ENCODE measurements at places on chromosomes 2 and 18. TPM values are rescaled to one million over a fixed set of nuclear protein-coding genes. Genes with fewer than 3 reads are reported as not detected.

GRCh38 chr18:69032009-69032408 is 234.1 kb downstream of the CCDC102B start:
- no peaks in the 10 kb centered on the region for H3K4me1 ChIP-seq
- no peak overlapping the region for H3K27ac ChIP-seq
- H3K36me3 ChIP-seq, result no peaks in the 10 kb centered on the region
- DNase-seq, result no peak
- no peak overlapping the region for H3K4me3 ChIP-seq

- DNase-seq, result no peak
- H3K4me3 ChIP-seq, result no peak overlapping the region
These were observed 76.3 kb upstream of the GLS start for GRCh38 chr2:190804182-190804795.

- H3K4me1 ChIP-seq, result peaks cover 9% of the 10 kb centered on the region
- no peaks in the 10 kb centered on the region for H3K36me3 ChIP-seq
- H3K4me3 ChIP-seq, result no peak overlapping the region
- no peak for DNase-seq
- H3K27me3 ChIP-seq, result no peaks in the 10 kb centered on the region
- H3K27ac ChIP-seq, result no peak overlapping the region
These were observed 123.4 kb downstream of the VAPA start for GRCh38 chr18:10037181-10037580.

DNA sequence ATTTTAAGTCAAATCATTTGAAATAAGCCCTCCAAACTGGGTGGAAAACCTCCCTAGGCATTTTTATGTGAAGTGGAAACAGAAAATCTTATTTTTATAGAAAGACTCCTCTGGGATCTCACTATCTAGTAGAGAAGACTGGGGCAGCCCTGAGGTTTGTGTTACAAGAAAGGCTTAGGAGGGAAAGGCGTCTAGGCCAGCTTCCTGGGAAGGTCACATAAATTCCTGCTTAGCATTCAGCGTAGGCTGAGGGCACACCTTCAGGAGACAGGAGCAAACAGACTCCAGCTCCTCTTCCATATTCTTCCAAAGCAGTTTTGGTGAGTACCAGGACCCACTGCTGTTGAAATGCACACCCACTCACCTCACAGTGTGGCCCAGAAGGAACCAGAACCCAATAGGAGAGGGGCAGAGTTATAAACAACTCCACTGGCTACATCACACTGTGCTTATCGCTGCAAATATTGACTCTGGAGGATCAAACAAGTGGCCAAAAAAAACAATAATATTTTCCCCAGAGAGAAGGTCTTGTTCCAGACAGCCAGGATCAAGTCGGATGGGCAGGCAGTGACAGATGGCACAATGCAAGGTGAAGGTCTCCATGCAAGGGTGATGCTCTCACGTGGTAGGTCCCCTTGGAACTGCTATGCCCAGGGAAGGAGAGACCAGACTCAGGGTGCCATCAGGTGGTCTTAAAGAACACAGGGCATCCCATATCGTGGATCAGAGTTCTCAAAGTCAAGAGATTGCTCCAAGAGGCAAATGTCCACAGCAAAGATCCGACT is 17.7 kb upstream of the IGFBP2 start:
- no peak overlapping the region for H3K27ac ChIP-seq
- no peak overlapping the region for H3K4me3 ChIP-seq
- DNase-seq, result no peak
- H3K27me3 ChIP-seq, result no peaks in the 10 kb centered on the region
- H3K4me1 ChIP-seq, result peaks cover 5% of the 10 kb centered on the region

- no peak for DNase-seq
- H3K27me3 ChIP-seq, result peaks cover 8% of the 10 kb centered on the region
- H3K36me3 ChIP-seq, result no peaks in the 10 kb centered on the region
- no peak overlapping the region for H3K4me3 ChIP-seq
These were observed 215.4 kb downstream of the MYCN start for GRCh38 chr2:16155766-16156165.

- H3K36me3 ChIP-seq, result no peaks in the 10 kb centered on the region
- no peak overlapping the region for H3K4me3 ChIP-seq
- peak overlapping the region; percentile 9 for H3K27ac ChIP-seq
These were observed 161.8 kb downstream of the PRKCE start for GRCh38 chr2:45813003-45813941.

DNA sequence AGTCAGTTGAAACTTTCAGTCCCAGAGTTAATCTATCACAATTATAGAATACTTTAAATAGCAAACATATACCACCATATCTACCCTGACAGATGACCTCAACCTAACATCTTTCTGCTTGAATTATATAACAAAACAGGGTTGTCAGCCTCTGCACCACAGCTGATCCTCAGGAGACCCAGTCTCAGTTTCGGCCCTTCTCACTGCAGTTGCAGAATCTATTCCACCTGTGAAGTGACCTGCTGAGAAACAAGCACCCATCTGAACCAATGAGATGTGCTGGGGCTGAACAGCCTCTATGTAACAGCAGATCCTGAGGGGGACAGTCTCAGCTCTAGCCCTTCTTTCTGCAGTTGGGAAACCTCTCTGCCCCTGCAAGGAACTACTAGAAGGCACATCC is 567.6 kb downstream of the KCNJ3 start:
- no peak overlapping the region for H3K27ac ChIP-seq
- H3K4me3 ChIP-seq, result no peak overlapping the region
- no peaks in the 10 kb centered on the region for H3K36me3 ChIP-seq
- H3K4me1 ChIP-seq, result no peaks in the 10 kb centered on the region
- DNase-seq, result no peak
- no peaks in the 10 kb centered on the region for H3K27me3 ChIP-seq

DNA sequence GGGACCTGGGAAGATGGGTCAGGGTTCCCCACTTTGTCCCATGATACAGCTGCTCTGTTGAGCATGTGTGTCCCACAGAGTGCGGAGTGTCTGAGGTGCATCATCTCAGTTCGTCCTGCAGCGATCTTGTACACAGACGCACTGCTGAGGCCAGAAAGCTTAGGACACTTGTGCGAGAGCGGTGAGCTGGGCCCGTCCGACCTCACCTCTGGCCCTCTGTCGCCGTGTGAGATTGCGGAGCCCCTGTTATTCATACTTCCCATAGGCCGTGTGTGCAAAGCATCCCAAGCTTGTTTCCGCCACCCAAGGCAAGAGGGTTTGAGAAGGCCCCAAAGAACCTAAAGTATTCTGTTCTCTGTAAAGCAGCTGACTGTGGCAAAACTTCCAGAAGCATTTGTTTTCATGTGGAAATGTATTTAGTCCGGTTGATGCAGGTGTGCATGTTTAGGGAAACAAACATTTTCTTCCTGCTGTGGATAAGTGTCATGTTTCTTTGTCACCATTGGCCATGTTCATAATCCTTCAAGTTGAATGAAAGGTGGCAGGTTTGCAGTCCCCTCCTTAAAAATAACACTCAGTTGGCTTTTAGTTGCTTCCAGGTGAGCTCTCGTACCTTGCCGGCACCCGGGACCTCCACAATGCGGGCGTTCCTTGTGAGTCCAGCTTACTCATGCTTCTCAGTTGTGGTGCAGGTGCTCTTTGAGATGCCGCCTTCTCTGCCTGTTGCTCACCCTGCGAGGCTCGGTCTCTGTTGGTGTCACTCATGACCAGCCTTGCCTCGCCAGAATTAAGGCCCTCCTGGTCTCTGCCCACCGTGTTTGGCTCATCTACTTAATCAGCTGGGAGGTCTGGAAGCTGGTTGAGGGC is 5.3 kb downstream of the AGAP1 start:
- H3K27ac ChIP-seq, result no peak overlapping the region
- no peaks in the 10 kb centered on the region for H3K36me3 ChIP-seq
- H3K4me1 ChIP-seq, result peaks cover 40% of the 10 kb centered on the region
- peaks cover 20% of the 10 kb centered on the region for H3K27me3 ChIP-seq

- H3K27ac ChIP-seq, result peak overlapping the region; percentile 56
- no peaks in the 10 kb centered on the region for H3K27me3 ChIP-seq
- no peak overlapping the region for H3K4me3 ChIP-seq
These were observed 14.0 kb downstream of the TMEM127 start for GRCh38 chr2:96251721-96252292.

DNA sequence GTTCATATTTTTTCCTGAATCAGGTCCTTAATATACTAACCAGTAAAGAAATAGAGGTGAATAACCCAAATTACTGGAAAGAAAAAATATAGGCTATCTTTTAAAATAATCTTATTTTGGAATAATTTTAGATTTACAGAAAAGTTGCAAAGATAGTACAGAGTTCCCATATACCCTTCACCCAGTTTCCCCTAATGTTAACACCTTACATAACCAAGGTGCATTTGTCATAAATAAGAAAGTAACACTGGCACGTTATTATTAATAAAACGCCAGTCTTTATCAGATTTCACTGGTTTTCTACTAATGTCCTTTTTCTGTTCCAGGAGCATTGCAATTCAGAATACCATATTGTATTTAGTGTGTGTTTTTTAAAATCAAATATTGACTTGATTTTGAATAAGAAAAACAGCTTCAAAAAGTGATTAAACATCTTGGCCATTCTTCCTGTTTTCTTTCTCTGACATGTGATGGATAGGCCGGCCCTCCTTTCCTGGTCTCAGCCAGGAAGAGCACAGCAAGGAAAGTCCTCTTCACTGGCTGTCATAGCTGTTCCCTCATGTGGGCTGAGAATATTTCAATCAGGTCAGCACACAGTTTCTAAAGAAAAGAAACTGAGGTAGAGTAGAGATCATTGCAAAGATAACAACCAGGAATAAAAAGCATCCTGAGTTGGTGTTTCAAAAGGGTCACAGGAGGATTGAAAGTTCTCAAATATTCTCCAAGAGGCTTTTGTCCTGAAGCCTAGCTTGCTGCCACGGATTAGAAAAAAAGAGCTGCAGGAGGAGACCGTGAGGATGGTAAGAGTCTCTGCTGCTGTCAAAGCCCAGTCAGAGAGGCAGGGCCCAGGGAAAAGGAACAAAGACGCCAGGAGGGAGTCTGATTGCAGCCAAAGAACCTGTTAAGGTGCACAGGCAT is 79.3 kb upstream of the ARL5A start:
- DNase-seq, result no peak
- H3K36me3 ChIP-seq, result no peaks in the 10 kb centered on the region
- no peak overlapping the region for H3K4me3 ChIP-seq
- H3K27ac ChIP-seq, result peak overlapping the region; percentile 36
- H3K27me3 ChIP-seq, result no peaks in the 10 kb centered on the region

DNA sequence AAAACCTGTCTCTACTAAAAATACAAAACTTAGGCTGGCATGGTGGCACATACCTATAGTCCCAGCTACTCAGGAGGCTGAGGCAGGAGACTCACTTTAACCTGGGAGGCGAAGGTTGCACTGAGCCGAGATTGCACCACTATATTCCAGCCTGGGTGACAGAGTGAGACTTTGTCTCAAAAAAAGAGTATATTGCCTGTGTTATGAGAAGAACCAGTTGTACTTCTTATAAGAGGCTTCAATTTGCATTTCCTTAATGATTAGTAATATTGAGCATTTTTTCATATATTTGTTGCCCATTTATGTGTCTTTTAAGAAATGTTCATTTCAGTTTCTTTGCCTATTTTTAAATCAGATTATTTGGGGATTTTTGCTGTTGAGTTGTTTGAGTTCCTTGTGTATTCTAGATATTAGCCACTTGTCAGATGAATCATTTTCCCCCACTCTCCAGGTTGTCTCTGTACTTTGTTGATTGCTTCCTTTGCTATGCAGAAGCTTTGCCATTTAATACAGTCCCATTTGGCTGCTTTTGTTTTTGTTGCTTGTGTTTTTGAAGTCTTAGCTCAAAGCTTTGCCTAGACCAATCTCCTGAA is 75.8 kb upstream of the LRPPRC start:
- no peak overlapping the region for H3K4me3 ChIP-seq
- H3K4me1 ChIP-seq, result peaks cover 4% of the 10 kb centered on the region
- no peak overlapping the region for H3K27ac ChIP-seq
- no peaks in the 10 kb centered on the region for H3K36me3 ChIP-seq
- DNase-seq, result no peak
- H3K27me3 ChIP-seq, result no peaks in the 10 kb centered on the region

DNA sequence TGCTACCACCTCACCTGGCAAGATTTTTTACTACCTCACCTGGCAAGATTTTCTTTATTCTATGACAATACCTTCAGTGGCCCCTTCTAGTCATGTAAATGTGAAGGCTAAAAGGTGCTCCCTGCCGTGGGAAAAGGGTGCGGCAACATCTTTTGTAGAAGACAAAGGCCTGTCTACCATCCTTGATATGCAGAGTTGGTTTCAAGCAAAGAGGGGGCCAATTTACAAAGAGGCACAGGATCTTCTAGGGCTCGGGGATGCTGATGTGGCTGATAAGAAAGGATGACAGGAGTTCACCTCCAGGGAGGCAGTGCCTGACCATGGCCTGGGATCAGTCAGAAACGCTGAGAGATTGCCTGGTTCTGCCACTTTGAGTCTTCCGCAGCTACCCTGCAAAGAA is 165.4 kb upstream of the SLC1A4 start:
- H3K4me3 ChIP-seq, result no peak overlapping the region
- no peak overlapping the region for H3K27ac ChIP-seq
- no peaks in the 10 kb centered on the region for H3K36me3 ChIP-seq
- no peak for DNase-seq

DNA sequence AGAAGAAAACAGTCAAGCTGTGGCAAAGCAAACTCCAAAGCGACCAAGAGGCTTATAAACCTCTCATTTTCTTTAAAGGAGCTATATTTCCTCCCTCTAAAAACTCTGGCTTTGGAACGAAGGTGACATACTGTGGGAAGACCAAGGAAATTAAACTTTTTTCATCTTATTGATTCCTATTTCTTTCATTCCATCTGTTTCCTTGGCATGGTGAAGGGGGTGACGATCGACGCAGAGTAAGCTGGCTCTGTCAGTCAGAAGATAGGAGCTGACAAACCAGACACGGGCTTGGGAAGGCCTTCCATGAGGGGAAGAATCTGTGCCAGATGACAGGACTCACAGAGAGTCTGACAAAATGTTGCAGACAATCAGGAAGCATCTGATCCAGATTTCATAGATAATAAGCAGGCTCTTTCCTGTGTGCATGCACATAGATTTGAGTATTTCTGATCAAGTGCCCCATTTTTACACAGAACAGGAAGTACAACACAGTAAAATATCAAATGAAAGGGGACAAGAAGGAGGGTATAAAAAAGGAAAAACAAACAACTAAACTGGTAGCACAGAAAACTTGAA is 261.7 kb downstream of the SATB2 start:
- no peaks in the 10 kb centered on the region for H3K4me1 ChIP-seq
- no peaks in the 10 kb centered on the region for H3K27me3 ChIP-seq

DNA sequence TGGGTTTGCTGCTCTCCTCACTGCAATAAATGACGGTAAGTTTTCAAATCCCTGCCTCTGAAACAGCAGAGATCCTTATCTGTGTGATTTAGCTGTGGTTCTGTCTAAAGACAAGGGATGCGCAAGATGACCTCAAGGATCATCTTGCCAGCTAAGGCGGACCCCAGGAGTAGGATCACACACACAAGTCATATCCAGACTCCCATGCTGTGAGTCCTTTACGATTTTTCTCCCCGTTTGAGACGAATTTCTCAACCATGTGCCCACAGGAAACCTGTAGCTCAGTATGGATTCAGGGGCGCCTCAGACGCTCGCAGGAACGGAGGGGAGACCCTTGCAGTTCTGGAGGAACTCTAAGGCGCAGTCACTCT is 11.1 kb upstream of the DCTN1 start:
- peak overlapping the region; percentile 94 for H3K27ac ChIP-seq
- DNase-seq, result no peak
- peaks cover 5% of the 10 kb centered on the region for H3K4me1 ChIP-seq

SPRED2 gene
- 10.2 TPM for polyA plus RNA-seq

GYPC gene
- 408 TPM for polyA plus RNA-seq

TAF4B gene
- polyA plus RNA-seq, result 0.73 TPM

IL1R2 gene
- polyA plus RNA-seq, result 9.4 TPM

SCYGR4 gene
- not detected for polyA plus RNA-seq

CFAP53 gene
- 0.44 TPM for polyA plus RNA-seq

C2orf66 gene
- 0.03 TPM for polyA plus RNA-seq

E2F6 gene
- polyA plus RNA-seq, result 8.1 TPM

MAL gene
- polyA plus RNA-seq, result 4.2 TPM

TCF7L1 gene
- polyA plus RNA-seq, result 4.7 TPM

Data from heart right ventricle (tissue), 16 donors.